ENCODE measurements at places on chromosomes 13 and 19. TPM values are rescaled to one million over a fixed set of nuclear protein-coding genes. Genes with fewer than 3 reads are reported as not detected.

KLK15 gene
- not detected for polyA plus RNA-seq

VMAC gene
- 6.3 TPM for polyA plus RNA-seq

GRCh38 chr13:105342281-105342820, 1193.1 kb downstream of the EFNB2 start:
- no peaks in the 10 kb centered on the region for H3K4me1 ChIP-seq
- DNase-seq: no peak
- H3K27ac ChIP-seq: no peak overlapping the region
- H3K4me3 ChIP-seq: no peak overlapping the region

CLIP3 gene
- polyA plus RNA-seq: 3.1 TPM

ZNF570 gene
- polyA plus RNA-seq: 4.1 TPM

GRCh38 chr19:44653977-44654774, 10.5 kb downstream of the PVR start:
- peak; percentile 48 for DNase-seq
- H3K27me3 ChIP-seq: no peaks in the 10 kb centered on the region
- H3K4me1 ChIP-seq: no peaks in the 10 kb centered on the region
- H3K4me3 ChIP-seq: no peak overlapping the region
- H3K27ac ChIP-seq: no peak overlapping the region
- no peaks in the 10 kb centered on the region for H3K36me3 ChIP-seq

DNA sequence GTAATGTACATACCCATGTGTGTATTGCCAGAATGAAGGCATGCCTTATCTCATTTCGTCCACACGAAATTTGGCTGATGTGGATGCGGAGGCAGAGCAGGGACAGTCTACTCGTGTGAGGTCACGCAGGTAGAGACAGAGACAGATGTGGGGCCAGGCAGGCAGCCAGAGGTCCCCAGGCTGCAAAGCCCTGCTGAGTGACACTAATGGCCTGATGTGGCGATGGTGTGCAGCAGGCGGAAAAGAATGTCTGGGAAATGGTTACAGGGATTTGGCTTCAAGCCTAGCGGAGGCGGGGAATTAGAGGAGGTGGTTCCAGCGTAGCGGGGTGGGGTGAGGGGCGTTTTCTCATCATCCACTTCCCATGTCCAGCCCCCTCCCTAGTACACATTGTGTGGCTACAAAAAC, 4.2 kb upstream of the IZUMO2 start:
- no peak for DNase-seq
- no peak overlapping the region for H3K27ac ChIP-seq
- no peaks in the 10 kb centered on the region for H3K36me3 ChIP-seq
- H3K4me3 ChIP-seq: no peak overlapping the region
- no peaks in the 10 kb centered on the region for H3K4me1 ChIP-seq

DNA sequence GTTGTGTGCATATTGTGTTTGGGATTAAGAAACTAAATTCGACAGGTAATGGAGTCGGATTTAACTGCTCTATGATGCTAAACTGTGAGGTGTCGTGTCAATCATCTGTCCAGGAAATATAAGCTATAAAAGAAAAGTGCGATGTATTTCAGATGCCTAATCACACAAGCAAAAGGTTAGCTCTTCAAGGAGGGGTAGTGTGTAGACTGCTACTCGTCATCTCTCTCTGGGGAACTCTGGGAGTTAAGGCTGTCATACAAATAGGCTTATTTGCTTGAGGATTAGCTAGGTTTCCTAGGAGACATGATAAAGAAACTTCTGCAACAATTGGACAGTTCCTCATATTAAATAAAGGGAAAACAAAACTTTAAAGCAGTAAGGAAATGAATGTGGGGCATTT, 462.1 kb downstream of the OLFM4 start:
- no peaks in the 10 kb centered on the region for H3K4me1 ChIP-seq
- H3K4me3 ChIP-seq: no peak overlapping the region
- H3K36me3 ChIP-seq: no peaks in the 10 kb centered on the region
- no peaks in the 10 kb centered on the region for H3K27me3 ChIP-seq

NKPD1 gene
- 0.60 TPM for polyA plus RNA-seq

DNA sequence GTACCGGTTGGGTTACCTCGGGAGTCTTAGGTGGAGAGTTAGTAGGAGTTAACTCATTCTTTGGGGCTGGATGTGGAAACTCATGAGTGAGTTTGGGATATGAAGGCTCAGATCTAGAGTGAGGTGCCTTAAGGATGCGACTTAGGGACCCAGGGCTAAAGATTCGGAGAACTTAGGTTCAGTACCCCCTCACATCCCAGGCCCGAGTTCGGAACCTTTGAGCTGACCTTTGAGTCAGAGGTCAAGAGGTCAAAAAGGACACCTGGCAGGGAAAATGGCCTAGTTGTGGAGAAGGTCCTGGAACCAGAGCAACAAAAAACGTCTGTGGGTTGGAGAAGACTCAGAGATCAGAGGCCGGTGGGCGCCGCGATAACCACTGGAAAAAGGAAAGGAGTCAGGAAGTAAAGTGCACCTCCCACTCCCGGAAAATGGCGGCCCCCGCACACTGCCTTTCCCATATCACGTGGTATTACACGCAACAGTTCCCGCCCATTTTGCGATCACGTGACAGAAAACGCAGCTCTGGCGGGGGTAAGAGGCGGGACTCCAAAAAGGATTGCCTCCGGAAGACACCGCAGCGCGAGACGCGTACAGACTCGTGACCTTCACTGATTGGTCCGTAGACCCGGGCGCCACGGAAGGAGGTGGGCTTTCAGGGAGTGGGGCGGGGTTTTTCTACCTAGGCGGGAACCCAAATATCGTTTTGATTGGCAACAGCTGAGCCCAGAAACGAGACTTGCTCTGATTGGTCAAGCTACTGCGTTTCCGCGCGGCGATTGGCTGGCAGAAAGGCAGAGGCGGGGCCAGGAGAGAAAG, at the start of gene ACTMAP:
Gene ACTMAP (minus strand): TSS at position 420 of the 816 bp plus-strand sequence. CDS start 674 bp downstream, outside the sequence.
- H3K27ac ChIP-seq: peak within 1 kb of the TSS; percentile 84
- H3K36me3 ChIP-seq: no peaks in the 10 kb centered on the region
- H3K27me3 ChIP-seq: no peaks in the 10 kb centered on the region
- peak; percentile 100 for DNase-seq

GRCh38 chr13:106497079-106497478, 38.4 kb downstream of the EFNB2 start:
- no peaks in the 10 kb centered on the region for H3K27me3 ChIP-seq
- no peak overlapping the region for H3K27ac ChIP-seq
- DNase-seq: no peak
- no peak overlapping the region for H3K4me3 ChIP-seq
- no peaks in the 10 kb centered on the region for H3K36me3 ChIP-seq
- no peaks in the 10 kb centered on the region for H3K4me1 ChIP-seq

GRCh38 chr13:49667773-49668172, 23.5 kb downstream of the EBPL start:
- H3K27ac ChIP-seq: no peak overlapping the region
- H3K4me3 ChIP-seq: no peak overlapping the region
- no peak for DNase-seq
- no peaks in the 10 kb centered on the region for H3K4me1 ChIP-seq

RPL18A gene
- 4,242 TPM for polyA plus RNA-seq

- no peak overlapping the region for H3K27ac ChIP-seq
- no peaks in the 10 kb centered on the region for H3K27me3 ChIP-seq
- H3K4me3 ChIP-seq: no peak overlapping the region
- DNase-seq: no peak
These were observed 310.7 kb downstream of the MYO16 start for GRCh38 chr13:108940121-108940520.

DNA sequence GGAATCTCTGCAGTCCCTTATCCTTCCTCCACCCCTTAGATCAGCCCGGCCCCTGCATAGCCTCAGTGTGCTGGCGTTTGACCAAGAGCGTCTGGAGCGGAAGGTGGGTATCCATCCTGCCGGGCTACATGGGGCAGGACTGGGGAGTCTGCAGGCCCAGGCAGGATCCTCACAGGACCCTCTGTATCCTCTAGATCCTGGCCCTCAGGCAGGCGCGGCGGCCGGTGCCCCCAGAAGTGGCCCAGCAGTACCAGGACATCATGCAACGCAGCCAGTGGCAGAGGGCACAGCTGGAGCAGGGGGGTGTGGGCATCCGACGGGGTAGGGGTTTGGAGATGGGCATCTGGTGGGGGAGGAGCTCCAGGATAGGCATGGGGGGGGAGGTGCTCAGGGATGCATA, 8.9 kb downstream of the PODNL1 start:
- no peaks in the 10 kb centered on the region for H3K4me1 ChIP-seq
- H3K27ac ChIP-seq: no peak overlapping the region
- no peak overlapping the region for H3K4me3 ChIP-seq
- no peak for DNase-seq
- no peaks in the 10 kb centered on the region for H3K27me3 ChIP-seq
- H3K36me3 ChIP-seq: no peaks in the 10 kb centered on the region

- H3K36me3 ChIP-seq: no peaks in the 10 kb centered on the region
- H3K27me3 ChIP-seq: no peaks in the 10 kb centered on the region
- DNase-seq: no peak
- H3K4me1 ChIP-seq: no peaks in the 10 kb centered on the region
- H3K4me3 ChIP-seq: no peak overlapping the region
These were observed 371.4 kb downstream of the UQCRFS1 start for GRCh38 chr19:28841531-28841930.

- H3K27ac ChIP-seq: no peak overlapping the region
- no peaks in the 10 kb centered on the region for H3K27me3 ChIP-seq
- DNase-seq: no peak
- peaks cover 8% of the 10 kb centered on the region for H3K36me3 ChIP-seq
These were observed 6.5 kb downstream of the UQCRFS1 start for GRCh38 chr19:29206453-29206852.

DNA sequence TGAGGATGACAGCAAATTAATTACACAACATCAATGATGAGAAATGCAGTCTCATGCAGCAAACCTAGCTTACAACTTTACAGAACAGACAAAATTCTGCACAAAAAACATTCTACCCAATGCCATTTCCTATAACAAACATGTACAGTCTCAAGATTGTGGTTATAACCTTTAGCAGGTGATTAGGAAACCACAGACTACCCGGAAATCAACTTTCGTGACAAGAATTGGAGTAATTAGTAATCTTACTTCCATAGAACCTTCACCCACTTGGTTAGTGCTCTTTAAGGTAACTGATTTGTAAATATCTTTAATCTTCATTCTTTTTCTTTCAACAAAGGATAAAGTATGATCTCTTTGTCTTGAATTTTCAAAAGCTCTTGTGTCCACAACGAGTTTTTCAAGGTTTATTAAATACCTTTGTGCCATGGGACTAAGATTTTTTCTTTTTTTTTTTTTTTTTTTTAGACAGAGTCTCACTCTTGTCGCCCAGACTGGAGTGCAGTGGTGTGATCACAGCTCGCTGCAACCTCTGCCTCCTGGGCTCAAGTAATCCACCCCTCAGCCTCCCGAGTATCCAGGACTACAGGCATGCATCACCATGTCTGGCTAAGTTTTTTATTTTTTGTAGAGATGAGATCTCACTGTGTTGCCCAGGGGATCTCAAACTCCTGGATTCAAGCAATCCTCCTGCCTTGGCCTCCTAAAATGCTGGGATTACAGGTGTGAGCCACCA, 78.8 kb downstream of the MAP4K1 start:
- H3K4me1 ChIP-seq: peaks cover 31% of the 10 kb centered on the region
- H3K27me3 ChIP-seq: no peaks in the 10 kb centered on the region
- peak overlapping the region; percentile 9 for H3K4me3 ChIP-seq
- no peak overlapping the region for H3K27ac ChIP-seq
- no peaks in the 10 kb centered on the region for H3K36me3 ChIP-seq

RFPL4AL1 gene
- not detected for polyA plus RNA-seq

DNA sequence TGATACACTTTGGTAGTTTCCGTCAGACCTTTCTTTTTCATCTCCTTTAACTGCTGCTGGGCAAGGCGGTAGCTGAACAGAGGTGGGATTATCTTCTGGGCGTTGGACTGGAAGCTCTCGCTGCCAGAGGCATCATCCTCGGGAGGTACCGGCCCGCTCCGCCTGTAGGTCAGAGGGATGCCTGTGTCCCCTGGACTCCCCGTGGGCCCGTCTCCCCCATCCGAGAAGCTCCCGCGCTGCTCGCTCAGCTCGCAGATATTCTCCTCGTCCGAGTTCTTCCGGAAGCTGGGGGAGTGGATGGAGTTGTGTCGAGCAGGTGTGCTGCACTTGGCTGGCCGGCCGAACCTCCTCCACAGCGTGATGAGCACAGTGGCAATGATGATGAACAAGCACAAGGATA, 27.7 kb downstream of the THSD1 start:
- H3K4me1 ChIP-seq: no peaks in the 10 kb centered on the region
- no peak overlapping the region for H3K27ac ChIP-seq
- no peaks in the 10 kb centered on the region for H3K27me3 ChIP-seq
- no peak for DNase-seq
- H3K4me3 ChIP-seq: no peak overlapping the region

DNA sequence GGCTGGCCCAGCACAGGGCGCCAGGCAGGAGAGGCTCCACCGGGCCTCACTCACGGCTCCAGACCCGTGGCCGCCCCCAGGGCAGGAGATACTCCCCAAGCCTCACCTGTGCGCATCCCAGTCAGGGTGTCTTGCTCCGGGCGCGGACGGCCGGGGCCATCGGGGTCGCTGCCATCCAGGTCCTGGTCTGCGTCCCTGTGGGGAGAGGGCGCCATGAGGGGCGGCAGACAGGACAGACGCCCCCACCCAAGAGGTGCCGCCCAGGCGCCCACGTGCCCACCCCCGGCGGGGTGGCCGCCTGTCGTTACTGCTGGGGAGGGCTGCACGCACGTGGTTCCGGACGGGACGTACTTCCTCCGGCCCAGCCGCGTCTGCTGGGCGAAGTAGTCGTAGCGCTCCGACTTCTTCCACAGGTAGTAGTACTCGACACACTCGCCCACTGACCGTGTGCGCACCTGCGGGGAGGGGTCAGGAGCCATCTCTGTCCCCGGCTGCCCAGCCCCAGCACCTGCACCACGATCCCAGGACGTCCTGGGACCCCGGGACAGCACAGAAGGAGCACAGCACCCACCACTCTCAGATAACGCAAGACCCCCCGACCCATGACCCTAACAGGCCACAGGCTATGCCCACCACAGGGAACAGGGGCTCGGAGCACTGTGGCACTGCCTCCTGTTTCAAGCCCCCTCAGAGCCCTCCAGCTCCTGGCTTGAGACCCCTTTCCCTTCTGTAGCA, 17.4 kb upstream of the PLPP2 start:
- H3K36me3 ChIP-seq: no peaks in the 10 kb centered on the region
- no peak for DNase-seq
- no peaks in the 10 kb centered on the region for H3K27me3 ChIP-seq
- H3K27ac ChIP-seq: no peak overlapping the region

DNA sequence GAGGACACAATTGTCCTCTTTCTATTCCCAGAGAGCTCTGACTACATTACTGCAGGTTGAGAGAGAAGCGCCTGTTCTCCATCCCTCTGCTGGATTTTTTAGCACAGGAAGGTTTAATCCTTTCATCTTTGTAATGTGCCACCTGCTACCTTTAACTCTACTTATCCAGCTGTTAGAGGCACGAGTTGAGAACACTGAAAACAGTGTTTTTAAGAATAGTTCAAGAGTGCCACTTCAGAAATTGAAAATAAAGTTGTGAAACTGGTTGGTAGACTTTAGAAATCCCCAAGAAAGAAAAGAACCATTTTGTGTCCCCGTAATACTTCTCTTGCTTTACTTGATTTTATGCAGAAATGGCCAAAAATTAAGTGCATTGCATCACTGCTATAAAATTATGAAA, 20.6 kb downstream of the FREM2 start:
- no peaks in the 10 kb centered on the region for H3K27me3 ChIP-seq
- no peak overlapping the region for H3K27ac ChIP-seq
- no peak for DNase-seq
- H3K36me3 ChIP-seq: no peaks in the 10 kb centered on the region

- H3K4me3 ChIP-seq: peak overlapping the region; percentile 84
- no peaks in the 10 kb centered on the region for H3K27me3 ChIP-seq
- DNase-seq: no peak
These were observed 9.7 kb upstream of the JUND start for GRCh38 chr19:18291019-18291524.
